ENCODE measurements at places on chromosomes 16 and 17.

- DNase-seq = no peak
Measured at GRCh38 chr17:80759377-80759673, 214.7 kb downstream of the RPTOR start.

DNA sequence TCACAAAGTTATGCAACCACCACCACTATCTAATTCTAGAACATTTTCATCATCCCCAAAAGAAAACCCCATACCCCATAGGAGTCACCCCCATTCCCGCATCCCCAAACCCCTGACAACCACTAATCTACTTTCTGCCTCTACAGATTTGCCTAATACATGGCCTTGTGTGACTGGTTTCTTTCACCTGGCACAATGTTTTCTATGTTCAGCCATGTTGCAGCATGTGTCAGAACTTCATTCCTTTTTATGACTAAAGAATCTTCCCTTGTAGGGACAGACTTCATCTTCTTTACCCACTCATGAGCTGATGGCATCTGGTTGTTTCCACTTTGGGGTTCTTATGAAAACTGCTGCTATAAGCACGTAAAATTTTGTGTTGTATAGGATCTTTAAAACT is 34.6 kb downstream of the CYTH1 start:
- no peak for DNase-seq

GRCh38 chr16:84818133-84818532 is 1.7 kb upstream of the CRISPLD2 start:
- DNase-seq = no peak

GRCh38 chr17:41682631-41683030 is 6.1 kb upstream of the EIF1 start:
- DNase-seq = no peak

- no peak for DNase-seq
Measured at GRCh38 chr16:70805787-70806186, 4.8 kb upstream of the VAC14 start.

DNA sequence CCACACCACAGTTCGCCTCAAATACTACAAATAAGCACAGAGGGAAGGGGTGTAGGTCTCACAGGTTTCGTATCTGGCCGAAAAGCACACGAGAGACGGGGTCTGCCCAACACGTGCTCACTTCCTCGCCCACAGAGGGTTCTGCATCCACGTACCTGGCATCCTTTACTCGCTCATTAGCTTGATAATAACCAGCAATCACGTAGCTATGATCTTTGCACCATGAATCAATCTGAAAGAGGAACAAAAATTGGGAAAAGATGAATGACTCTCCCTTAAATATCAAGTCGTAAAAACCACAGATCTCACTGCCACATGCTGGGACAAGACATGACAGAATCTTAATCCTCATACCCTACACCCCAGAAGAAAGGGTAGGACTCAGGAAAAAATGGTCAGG is 10.5 kb downstream of the EMC8 start:
- no peak for DNase-seq

- DNase-seq = no peak
Measured at GRCh38 chr17:42184713-42185620, at the start of gene HCRT. Gene HCRT, minus strand, starts transcription at chr17:42185452. Its CDS starts 87 bp downstream, at chr17:42185365.

DNA sequence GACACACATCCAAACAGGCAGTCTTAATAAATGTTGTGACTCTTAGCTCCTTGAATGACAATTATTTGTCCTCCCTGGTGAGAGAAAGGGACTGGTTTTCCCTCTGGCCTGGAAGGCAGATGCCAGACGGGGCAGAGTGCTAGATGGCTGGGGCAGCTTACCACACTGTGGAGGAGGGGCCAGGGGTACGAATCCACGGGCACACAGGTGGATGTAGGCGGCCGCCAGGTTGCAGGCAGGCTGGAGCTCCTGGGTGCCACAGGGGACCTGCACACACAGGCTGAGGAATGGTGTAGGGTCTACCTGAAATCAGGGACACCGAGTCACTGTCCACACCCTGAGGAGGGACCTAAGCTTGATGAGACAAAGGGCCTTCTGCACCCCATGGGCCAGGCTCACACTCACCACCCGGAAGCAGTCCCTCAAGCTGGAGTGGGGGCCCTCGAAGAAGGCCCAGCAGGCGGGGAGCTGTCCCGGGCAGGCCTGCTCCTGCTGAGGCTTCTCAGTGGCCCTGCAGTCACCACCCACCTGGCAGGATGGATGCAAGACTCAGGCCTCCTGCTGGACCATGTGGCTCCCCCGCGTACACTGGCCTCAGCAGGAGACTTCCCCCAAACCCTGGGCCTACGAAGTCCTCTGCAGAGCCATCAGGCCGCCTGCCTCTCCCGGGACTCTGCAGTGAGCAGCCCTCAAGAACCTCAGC is 38.4 kb downstream of the RMI2 start:
- no peak for DNase-seq

GRCh38 chr17:2378905-2379304 is 22.0 kb downstream of the MNT start:
- no peak for DNase-seq

- DNase-seq = no peak
Measured at GRCh38 chr17:65467156-65467555, 94.3 kb downstream of the AXIN2 start.

DNA sequence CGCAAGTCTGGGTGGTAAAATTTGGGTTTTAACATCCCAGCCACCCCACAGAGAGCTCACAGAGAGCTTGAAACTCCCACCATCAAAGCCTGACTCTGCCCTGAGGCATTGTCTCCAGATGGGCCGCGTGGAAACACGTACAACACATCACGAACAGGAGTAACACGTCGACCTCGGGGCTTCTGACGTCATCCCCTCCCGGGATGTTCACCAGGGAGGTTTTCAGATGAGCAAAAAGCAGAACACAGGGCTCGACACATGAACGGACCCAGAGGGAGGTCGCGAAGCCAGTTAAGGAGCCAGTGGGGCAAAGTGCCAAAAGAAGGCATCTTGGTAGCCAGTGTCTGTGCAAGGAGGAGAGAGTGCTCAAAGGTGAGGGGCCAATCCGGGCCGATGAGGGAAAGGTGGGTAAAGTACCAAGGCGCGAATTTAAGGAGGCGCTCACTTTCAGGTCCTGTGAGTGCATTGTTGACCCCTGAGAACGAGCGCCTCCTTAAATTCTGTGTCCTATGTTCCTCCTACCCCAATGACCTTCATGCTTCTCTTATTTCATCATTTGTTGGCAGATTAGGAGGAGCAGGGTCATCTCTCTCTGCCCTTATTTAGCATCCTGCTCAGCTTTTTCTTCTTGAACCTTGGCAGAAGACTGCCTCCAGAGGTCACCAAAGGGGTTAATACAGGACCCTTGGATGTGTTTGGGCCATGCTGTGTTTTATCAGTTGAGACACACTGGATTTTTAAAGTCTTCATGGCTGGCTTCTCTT is 5.6 kb downstream of the RCVRN start:
- no peak for DNase-seq

DNA sequence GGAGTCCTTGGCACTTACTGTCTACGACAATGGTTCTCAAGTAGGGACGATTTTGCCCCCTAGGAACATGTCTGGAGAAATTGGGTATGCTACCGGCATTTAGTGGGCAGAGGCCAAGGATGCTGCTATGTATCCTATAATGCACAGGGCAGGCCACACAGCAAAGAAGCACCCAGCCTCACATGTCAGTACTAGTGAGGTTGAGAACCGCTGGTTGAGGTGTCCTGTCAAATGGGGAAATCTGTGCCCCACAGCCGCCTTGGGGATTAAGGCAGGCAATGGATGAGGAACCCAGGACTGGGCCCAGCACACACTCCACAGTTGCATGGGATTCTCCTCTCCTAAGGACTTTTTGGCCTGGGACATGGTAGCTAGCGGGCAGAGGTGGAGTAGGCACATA is 86.7 kb upstream of the TOB1 start:
- no peak for DNase-seq

GRCh38 chr16:47787696-47788095 is 326.6 kb downstream of the PHKB start:
- no peak for DNase-seq

DNA sequence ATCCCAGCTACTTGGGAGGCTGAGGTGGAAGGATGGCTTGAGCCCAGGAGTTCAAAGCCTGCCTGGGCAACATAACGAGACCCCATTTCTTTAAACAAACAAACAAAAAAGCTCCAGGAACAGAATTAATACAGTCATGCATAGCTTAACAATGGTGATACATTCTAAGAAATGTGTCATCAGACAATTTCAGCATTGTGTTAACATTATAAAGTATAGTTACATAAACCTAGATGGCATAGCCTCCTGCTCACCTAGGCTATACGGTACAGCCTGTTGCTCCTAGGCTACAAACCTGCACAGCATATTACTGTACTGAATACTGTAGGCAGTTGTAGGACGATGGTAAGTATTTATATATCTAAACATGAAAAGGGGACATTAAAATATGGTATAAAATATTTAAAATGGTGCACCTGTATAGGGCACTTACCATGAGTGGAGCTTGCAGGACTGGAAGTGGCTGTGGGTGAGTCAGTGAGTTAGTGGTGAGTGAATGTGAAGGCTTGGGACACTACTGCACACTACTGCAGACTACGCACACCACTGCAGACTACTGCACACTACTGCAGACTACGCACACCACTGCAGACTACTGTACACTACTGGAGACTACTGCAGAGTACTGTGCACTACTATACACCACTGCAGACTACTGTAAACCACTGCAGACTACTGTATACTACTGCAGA is 74.6 kb downstream of the TMC6 start:
- no peak for DNase-seq

GRCh38 chr17:50482516-50482915 is 3.9 kb downstream of the RSAD1 start:
- DNase-seq = peak; percentile 68

DNA sequence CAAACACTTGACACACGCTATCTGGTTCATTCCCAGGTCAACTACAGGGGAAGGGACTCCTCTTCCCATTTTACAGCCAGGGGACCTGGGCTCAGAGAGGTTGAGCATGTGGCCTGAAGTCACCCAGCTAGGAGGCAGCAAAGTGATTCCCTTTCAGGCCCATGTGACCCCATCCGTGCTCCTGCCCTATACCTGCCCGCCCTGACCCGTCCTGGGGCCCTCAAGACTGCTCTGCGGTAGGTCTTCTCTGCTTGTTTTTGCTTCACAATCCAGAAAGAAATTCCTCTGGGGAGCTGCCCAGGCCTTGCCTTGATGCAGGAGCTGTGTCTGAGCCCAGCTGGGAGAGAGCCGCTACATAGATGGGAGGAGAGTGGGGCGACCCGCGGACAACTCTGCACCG is 161.4 kb downstream of the SDK2 start:
- DNase-seq = no peak
